BJ (cell line): ENCODE measurements at places on chromosomes 7 and 10. TPM values are rescaled to one million over a fixed set of nuclear protein-coding genes. Genes with fewer than 3 reads are reported as not detected.

DNA sequence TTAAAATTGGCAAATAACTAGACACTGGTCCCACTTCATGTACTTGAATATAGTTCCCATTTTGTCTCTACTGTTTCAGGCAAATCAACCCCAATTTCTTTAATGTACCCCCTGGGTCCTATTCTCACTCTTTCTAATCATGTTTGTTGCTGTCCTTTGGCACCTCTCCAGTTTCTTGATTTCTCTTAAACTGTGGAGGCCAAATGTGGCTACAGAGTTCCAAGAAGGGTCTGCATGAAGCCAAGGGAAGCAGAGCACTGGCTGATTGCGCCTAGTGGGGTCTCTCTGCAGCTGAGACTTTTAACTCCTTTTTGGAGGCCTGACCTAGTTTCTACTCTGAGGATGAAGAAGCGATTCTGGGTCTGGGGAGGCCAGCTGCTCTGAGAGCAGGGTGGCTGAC, 6.7 kb upstream of the ADAM12 start:
- no peak for DNase-seq

GRCh38 chr10:86335831-86336230, 30.8 kb downstream of the GRID1 start:
- no peak for DNase-seq

DNA sequence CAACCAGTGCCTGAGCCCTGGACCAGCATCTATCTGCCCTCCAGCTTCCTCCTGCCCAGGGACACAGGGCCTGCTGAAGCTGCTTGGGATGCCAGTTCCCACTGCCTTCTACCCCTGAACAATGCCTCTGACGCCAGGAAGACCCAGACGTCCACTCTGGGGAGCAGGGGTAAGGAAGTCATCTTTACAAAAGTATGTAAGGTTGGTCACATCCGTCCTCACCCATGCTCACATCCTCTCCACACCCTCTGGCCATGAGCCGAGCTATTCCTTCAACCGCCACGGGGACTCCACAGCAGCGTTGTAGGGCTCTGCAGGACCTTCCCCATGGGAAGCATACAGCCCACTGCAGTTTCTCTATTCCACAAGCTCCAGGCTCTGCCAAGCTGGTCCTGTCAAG, 58.5 kb downstream of the CLRN3 start:
- no peak for DNase-seq

DNA sequence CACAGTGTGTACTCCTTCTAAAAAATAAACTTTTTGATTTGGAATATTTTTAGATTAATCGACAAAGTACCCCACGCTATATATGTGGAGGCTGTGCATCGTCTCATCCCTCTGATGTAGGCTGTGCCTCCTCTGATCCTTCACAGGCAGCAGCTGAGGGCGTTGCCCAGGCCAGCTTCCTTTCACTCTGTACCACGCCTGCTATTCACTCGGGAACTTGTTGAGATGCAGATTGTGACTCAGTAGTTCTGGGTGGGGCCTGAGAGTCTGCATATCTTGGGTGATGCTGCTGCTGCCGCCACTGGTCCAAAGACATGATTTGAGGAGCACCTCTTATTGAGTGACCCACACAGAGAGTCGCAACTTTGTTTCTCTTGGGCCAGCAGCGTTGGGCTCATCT, 7.9 kb upstream of the C10orf120 start:
- DNase-seq, result no peak

DNA sequence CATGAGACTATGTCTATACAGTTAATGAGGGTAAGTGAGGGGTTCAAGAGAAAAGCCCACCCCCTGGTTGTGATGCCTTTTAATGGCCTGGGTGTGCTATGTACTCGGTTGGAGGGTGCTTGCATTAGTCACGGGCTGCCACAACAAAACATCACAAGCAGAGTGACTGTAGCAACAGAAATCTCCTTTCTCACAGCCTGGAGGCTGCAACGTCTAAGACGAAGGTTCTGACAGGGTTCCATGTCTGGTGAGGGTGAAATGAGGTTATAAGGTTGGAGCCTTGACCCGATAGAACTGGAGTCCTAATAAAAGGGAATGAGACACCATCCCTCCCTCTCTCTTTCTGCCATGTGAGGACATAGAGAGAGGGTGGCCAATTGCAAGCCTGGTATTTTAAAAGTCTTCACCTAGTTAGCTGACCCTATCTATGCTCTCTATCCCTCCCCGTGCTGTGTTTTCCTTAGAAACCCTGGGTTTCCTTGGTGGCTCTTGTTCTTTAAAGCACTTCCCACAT, 126.0 kb upstream of the GDF10 start:
- DNase-seq, result no peak

DNA sequence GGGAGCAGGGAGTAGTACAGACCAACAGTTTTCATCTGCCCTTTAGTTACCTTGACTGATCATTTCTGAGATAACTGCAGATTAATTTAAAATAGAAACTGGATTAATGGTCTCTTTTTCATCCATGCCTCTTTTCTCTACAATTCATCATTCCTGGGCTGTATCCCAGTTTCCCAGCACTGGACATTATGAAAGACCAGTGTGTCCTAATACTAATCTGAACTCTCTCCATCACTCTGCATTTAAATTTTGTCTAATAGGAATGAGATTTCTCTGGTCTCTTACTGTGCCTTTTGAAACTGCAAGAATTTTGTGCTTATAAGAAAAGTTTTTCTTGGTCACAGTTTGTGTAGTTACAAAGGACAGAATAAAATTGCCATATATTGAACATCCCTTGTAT, 12.7 kb downstream of the PLEKHA8 start:
- DNase-seq, result no peak

Gene MBL2
- not detected in 2 replicates for polyA plus RNA-seq

Gene SLC26A5
- polyA plus RNA-seq, result not detected in 2 replicates

Gene VTI1A
- polyA plus RNA-seq, result 13.4 and 18.5 TPM in 2 replicates

Gene ADARB2
- polyA plus RNA-seq, result not detected in 2 replicates

Gene TAS2R41
- polyA plus RNA-seq, result not detected in 2 replicates

Gene HABP2
- polyA plus RNA-seq, result 0.02 TPM in 1 of 2 replicates, not detected in the other
